ENCODE measurements at places on chromosomes 6 and 20. TPM values are rescaled to one million over a fixed set of nuclear protein-coding genes. Genes with fewer than 3 reads are reported as not detected.

RIMS1 gene
- total RNA-seq: 4.5 TPM

PREP gene
- 42.9 TPM for total RNA-seq

CRISP3 gene
- not detected for total RNA-seq

MATN4 gene
- not detected for total RNA-seq

GRCh38 chr6:149224399-149224798, 93.1 kb upstream of the TAB2 start:
- no peaks in the 10 kb centered on the region for H3K36me3 ChIP-seq
- no peak for DNase-seq
- no peak overlapping the region for H3K27ac ChIP-seq
- no peaks in the 10 kb centered on the region for H3K27me3 ChIP-seq
- H3K4me3 ChIP-seq: no peak overlapping the region

DNA sequence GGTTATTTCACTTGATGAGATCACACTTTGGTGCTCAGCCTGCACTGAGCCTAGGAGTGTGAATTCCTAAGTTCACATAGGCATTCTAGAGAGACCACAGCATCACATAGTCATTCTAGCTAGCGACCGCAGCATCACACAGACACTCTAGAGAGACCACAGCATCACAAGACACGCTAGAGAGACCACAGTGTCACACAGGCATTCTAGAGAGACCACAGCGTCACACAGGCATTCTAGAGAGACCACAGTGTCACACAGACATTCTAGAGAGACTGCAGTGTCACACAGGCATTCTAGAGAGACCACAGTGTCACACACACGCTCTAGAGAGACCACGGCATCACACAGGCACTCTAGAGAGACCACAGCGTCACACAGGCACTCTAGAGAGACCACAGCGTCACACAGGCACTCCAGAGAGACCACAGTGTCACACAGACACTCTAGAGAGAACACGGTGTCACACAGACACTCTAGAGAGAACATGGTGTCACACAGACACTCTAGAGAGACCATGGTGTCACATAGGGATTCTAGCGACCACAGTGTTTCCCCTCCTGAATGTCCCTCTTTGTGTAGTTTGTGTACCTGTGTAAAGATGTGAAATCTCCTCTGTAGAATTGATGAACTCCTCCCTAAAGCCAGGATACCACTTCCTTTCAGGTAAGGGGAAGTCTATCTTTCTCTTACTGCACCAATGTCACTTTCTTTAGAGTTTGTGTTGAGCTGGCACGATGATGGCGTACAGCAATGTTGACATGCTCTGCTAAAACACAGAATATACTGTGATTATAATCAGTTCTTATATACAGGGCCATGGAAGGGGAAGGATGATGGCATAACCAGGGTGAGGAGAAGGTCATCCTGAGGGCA, 169.4 kb downstream of the ZDHHC14 start:
- peaks cover 4% of the 10 kb centered on the region for H3K36me3 ChIP-seq
- H3K27ac ChIP-seq: no peak overlapping the region
- no peak for DNase-seq
- H3K4me3 ChIP-seq: no peak overlapping the region
- peaks cover 24% of the 10 kb centered on the region for H3K27me3 ChIP-seq

GRCh38 chr6:73207221-73207837, 18.0 kb downstream of the KHDC1L start:
- no peaks in the 10 kb centered on the region for H3K27me3 ChIP-seq
- peaks cover 7% of the 10 kb centered on the region for H3K36me3 ChIP-seq
- H3K4me3 ChIP-seq: no peak overlapping the region
- no peaks in the 10 kb centered on the region for H3K4me1 ChIP-seq
- DNase-seq: no peak

- no peak overlapping the region for H3K27ac ChIP-seq
- H3K4me1 ChIP-seq: no peaks in the 10 kb centered on the region
- H3K4me3 ChIP-seq: no peak overlapping the region
- no peaks in the 10 kb centered on the region for H3K36me3 ChIP-seq
- H3K27me3 ChIP-seq: no peaks in the 10 kb centered on the region
These were observed 97.2 kb upstream of the TNFAIP3 start for GRCh38 chr6:137769797-137770362.

GRCh38 chr6:44735630-44735963, 348.1 kb downstream of the CDC5L start:
- no peak for DNase-seq
- H3K27ac ChIP-seq: no peak overlapping the region
- H3K4me1 ChIP-seq: peaks cover 28% of the 10 kb centered on the region
- no peak overlapping the region for H3K4me3 ChIP-seq

DNA sequence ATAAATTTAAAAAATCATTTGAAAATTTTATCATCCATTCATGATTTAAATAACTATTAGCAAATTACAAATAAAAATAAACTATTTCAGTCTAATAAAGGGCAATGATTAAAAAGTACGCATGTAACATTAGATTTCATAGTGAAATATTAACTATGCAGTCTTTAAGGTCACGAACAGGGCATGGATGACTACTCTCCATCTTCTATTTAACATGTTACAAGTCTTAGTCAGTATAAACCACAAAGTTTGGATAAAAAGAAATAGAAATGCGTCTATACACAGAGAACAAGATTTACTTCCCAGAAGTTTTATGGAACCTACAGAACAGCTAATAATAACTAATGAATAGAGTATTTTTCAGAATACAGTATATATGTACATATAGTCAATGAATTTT, 1016.0 kb downstream of the EYS start:
- no peak for DNase-seq
- no peak overlapping the region for H3K4me3 ChIP-seq
- no peaks in the 10 kb centered on the region for H3K36me3 ChIP-seq
- no peaks in the 10 kb centered on the region for H3K4me1 ChIP-seq
- no peak overlapping the region for H3K27ac ChIP-seq
- H3K27me3 ChIP-seq: no peaks in the 10 kb centered on the region

- H3K4me1 ChIP-seq: peaks cover 10% of the 10 kb centered on the region
- no peaks in the 10 kb centered on the region for H3K27me3 ChIP-seq
- H3K27ac ChIP-seq: no peak overlapping the region
- no peak overlapping the region for H3K4me3 ChIP-seq
- peaks cover 6% of the 10 kb centered on the region for H3K36me3 ChIP-seq
- no peak for DNase-seq
These were observed 58.6 kb downstream of the FAM120B start for GRCh38 chr6:170365121-170365520.

GRCh38 chr6:105443941-105444340, 41.1 kb upstream of the PREP start:
- H3K4me3 ChIP-seq: no peak overlapping the region
- H3K27ac ChIP-seq: no peak overlapping the region
- no peaks in the 10 kb centered on the region for H3K36me3 ChIP-seq
- peaks cover 17% of the 10 kb centered on the region for H3K4me1 ChIP-seq

All from neural crest cell (in vitro differentiated cells).